ENCODE measurements at places on chromosomes 3 and 15.

- no peak for DNase-seq
These were observed 15.0 kb downstream of the EPHB1 start for GRCh38 chr3:134810052-134810435.

DNA sequence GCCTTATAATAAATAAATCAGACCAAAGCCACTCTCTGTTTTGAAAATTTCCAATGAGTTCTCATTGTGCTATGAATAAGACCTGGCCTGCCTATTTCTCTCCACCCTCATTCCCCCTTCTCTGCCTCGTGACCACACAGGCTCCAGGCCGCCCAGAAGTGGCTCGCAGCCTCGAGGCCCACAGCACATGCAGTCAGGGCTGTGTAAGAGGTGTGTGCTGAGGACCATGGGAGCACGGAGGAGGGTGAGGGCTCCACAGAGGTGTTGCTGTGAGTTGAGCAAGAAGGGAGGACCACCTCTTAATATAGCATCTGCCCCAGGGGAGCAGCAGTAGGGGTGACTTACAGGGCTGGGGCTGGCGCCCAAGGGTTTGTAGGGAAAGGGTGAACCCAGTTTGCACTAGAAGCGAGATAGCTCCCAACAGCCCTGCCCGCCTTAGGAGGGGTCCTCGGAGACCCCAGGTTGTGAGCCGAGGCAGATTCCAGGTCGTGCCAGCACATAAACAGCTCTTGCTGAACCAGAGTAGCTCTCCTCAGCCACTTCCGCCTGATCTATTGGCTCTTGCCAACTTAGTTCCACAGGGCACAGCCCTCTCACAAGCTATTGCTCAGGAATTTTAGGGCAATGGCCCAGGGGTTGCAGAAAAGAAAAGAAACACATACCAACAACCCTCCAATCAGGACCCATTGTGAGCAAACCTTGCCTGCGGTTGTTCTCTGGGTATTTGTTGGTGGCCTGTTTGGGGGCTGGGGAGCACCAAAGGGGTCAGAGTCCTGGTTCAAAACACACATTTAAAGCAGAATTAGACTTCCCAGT lies 117.7 kb downstream of the MYLK start:
- no peak for DNase-seq

DNA sequence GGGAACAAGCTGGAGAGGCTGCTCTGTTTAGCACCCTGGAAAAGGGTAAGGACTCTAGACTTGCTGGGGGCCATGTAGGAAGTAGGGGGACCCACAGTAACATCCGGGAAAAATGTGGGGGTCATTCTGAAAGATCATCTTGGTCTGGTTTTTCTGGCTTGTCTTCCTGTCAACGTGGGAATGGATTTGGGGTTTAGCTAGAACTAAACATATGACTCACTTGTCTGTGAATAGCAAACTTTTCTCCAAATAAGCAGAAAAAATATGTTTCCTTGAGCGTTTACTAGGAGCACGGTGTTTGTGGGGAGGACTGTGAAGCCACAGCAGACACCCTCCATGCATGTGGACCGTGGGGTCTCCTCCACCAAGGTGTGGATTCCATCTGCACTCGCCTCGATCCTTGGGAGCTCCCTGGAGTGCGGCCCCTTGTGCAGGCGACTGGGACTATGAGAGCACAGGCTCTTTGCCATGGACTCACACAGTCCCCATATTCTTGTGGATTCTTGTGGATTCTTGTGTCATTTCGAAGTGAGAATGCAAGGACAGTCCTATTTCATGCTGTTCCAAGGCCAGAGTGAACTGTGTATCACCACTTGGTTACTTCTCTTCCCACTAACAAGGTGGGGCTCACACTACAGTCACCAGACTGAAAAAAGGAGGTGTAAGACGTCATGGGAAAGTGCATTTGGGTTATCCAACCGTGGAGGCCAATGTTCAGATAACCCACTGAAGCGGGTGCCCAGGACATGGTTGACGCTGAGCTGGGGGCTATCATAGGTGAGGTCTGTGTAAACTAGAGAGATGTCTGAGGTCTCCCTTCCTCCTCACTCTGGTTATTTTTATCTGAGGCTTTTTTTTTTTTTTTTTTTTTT lies 25.5 kb downstream of the PGPEP1L start:
- no peak for DNase-seq

DNA sequence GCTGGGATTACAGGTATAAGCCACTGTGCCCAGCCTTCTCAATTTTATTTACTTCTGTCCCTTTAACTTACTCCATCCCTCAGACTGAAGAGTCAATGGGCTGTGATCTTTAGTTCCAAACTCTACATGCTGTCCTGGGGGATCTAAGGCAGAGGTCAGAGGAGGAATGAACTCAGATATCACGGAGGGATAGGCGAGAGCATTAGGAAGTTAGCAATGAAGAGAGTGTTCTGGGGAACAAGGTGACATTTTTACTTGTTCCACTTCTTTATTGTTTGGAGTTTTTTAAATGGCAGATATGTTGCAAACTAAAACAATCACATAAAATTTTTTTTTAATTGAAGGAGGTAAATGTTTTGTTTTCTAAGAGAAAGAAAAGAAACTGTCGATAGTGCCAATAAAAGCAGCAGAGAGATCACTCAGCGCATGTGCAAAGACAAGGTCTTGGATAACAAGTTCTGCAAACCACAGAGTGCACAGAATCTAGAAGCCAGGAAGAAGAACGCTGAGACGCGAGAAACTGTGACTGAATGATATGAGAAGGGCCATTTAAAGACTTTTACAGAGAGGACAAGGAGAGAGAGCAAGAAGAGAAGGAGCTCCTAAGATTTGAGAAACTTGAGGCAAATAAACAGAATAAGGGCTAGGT lies 10.8 kb upstream of the CA12 start:
- DNase-seq: no peak

All from activated T-helper 9 cell treated with anti-CD3 and anti-CD28 coated beads, Interleukin-2, amount 50 U/mL, for 16 hours (primary cell).